ENCODE measurements at places on chromosomes 6 and 20.

GRCh38 chr6:105804424-105804823, 281.7 kb upstream of the PRDM1 start:
- DNase-seq, result no peak

DNA sequence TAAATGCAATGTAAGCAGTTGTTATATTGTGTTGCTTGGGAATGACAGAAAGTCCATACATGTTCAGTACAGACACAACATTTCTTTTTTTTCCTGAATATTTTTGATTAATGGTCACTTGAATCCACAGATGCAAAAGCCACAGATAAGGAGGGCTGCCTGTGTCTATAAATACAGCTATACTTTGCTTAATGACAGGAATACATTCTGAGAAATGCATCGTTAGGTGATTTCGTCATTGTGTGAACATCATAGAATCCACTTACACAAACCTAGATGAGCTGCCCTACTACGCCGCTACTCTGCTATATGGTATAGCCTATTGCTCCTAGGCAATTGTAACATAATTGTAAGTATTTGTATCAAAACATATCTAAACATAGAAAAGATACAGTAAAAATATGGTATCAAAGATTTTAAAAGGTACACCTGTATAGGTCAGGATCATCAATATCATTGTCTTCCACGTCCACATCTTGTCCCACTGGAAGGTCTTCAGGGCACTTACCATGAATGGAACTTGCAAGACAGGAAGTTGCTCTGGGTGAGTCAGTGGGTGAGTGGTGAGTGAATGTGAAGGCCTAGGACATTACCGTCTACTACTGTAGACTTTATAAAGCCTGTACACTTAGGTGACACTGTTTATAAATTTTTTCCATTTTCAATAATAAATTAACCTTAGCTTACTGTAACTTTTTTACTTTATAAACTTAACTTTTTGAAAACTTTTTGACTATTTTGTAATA, 27.9 kb upstream of the POPDC3 start:
- DNase-seq, result no peak

- DNase-seq, result no peak
These were observed 36.8 kb downstream of the HEBP2 start for GRCh38 chr6:138440758-138441357.

DNA sequence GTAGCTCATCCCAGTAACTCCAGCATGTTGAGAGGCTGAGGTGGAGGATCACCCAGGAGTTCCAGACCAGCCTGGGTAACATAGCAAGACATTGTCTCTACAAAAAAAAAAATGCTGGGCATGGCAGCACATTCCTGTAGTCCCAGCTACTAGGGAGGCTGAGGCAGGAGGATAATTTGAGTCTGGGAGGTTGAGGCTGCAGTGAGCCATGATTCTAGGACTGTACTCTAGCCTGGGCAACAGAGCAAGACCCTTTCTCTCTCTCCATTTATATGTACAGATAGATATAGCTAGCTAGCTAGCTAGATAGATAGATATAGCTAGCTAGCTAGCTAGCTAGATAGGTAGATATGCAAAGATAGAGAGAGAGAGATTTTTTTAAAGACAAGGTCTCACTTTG, 20.4 kb downstream of the ILRUN start:
- no peak for DNase-seq

DNA sequence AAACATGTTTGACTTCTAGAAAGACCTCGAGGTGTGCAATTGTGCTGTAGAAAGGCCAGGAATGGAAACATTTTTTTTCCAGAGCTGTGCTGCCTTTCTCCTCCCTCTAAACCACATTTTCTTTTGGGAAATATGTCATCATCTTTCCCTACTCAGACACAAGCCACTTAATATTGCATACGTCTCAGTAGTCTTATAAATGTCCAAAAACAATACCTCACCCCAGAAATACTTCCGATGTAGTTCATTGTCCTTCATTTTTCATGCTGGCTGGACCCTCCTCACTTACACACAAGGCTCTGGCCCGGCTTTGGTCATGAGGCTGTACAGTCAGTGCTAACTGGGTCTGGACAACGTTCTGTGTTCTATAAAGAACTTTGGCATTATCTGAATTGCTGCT, 126.4 kb downstream of the SCML4 start:
- DNase-seq, result no peak

GRCh38 chr20:49973981-49974380, 8.8 kb upstream of the SNAI1 start:
- no peak for DNase-seq

- no peak for DNase-seq
These were observed 4.1 kb downstream of the PLCB4 start for GRCh38 chr20:9072861-9073500.

DNA sequence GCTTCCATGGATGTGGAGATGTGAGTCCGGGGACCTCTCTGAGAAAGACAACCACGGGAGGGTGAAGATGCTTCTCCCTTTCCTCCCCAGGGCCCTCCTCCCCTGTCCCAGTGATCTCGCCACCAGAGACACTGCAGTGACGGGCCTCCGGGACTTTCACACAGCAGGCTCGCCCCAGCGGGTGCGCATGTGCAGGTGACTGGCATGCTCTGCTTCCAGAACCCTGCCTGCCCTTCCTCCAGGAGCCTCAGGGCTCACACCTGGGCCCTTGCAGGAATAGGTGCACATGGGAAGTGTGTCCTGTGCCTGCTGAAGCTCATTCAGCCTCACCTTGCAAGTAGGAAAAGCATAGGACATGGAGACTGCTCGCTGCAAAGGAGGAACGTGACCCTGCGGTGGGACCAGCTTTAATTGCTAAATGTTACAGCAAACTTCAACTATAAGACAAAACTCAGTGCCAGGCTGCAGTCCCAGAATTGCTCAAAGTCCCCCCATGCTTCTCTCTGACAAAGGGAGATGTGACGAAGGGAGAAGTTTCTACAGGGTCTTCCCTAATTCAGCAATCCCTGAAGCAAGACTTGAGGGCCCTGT, 19.2 kb downstream of the CST8 start:
- no peak for DNase-seq

- DNase-seq, result no peak
These were observed 87.8 kb downstream of the SESN1 start for GRCh38 chr6:109006818-109007217.

- DNase-seq, result no peak
These were observed 232.8 kb upstream of the RNF24 start for GRCh38 chr20:4247898-4248858.

DNA sequence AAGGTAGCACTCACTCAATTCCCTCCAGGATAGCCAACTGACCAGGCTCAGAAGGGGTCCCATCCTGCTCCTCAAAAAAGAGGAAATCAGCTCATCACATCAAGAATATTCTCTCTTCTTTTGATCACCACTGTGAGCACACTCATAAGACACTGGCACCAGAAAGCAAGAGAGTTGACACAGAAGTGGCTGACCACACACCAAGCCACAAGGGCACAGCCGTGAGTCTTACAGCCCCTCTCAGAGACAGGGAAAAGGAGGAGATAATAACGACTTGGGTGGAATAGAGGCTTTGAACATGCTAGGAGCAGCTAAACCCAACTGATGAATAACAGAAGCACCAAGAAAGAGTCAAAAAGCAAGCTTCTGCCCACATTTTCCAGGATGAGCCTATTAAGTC, 249.1 kb upstream of the PREP start:
- DNase-seq, result no peak
